Hippocampal formation (tissue), 2 donors: ENCODE measurements at places on chromosomes 6 and 20.

- no peak for DNase-seq
Observed at GRCh38 chr20:2619961-2620595, 32.4 kb upstream of the NOP56 start.

DNA sequence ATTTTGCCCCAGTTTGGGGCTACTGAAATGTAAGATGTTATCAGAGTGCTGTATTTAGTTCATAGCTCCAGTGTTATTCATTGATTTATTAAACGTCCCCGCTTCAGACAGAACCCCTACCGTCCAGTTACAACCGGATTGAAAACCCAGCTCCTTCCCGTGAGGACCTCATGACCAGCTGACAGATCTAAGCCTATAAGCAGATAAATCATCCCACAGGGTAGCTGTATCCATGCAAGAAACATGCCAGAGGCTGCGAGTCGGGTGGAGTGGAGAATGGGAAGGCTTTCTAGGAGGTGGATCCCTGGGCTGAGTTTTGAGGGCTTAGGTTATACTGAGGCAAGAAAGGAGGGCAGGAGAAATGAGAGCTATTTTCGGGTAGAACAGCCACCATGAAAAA is 260.0 kb downstream of the ARID1B start:
- DNase-seq, result no peak

DNA sequence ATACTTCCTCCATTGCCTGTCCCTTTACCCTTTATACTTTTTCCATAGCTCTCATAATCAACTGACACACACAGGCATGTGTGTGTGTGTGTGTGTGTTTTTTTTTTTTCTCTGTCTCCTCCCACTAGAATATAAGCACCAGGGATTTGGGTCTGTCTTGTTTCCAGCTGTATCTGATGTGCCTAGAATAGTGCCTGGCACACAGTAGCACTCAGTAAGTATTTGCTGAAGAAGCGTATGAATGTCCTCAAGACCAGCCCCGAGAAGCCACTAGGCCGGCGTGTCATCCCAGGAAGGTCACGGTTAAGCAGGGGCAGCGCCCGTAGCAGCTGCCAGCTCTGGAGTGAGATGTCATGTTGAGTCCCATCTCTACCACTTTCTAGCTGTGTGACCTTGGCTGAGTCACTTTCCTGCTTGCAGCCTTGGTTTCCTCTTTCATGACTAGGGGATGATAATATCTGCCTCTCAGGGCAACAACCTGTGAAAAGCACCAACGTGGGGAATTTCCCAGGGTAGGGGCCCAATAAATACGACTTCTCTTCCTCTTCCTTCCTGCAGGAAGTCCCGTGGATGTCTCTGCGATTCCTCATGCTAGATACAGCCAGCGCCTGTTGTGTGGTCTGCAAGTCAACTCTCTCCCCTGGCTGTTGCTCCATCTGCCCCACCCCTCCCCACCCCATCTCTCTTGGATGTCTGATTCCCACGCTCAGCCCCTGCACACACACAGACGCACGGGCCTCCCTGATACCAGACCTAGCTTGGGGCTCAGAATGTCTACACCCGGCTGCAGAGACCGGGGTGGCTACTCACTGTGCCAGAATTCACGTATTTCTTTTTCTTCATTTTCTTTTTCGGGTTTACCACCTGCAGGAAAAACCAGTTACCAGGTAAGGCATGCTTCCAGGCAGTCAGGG is 58.1 kb downstream of the RAB44 start:
- DNase-seq, result no peak

DNA sequence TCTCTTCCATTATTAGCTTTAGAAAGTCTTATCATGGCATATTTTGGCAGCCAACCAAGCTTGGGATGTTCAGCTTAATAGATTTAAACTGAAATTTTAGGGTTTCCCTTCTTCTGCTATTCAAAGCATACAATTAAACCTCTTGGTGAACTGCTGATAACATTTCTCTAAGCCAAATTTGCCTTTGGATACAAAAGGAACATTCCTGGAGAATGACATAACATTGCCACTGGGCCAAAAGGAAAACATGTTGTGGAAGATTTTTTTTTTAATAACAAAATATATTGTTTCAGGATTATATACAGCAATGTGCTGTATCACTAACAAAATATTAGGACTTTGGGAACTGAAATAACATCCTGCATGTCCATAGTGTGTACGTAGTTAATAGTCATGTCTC is 215.1 kb upstream of the TBX18 start:
- no peak for DNase-seq

DNA sequence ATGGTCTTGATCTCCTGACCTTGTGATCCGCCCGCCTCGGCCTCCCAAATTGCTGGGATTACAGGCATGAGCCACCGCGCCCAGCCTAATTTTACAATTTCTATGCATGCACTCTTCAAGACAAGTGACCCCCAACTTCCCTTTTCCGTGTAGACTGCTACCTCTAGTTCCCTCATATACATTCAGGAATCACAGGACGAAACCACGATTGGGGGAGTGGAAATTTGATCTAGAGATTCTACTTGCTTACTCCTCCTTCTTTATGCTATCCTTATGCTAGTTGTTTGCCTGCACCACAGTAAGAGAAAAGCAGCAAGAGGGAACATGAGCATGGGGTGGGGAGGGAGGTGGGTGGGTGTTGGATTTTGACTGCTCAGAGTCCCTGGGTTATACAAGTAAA is 34.9 kb downstream of the OSTM1 start:
- DNase-seq, result no peak

GRCh38 chr20:49810491-49811190 is 2.0 kb upstream of the SLC9A8 start:
- no peak for DNase-seq

- DNase-seq, result no peak
Observed at GRCh38 chr6:54037277-54037779, 73.9 kb upstream of the MLIP start.

DNA sequence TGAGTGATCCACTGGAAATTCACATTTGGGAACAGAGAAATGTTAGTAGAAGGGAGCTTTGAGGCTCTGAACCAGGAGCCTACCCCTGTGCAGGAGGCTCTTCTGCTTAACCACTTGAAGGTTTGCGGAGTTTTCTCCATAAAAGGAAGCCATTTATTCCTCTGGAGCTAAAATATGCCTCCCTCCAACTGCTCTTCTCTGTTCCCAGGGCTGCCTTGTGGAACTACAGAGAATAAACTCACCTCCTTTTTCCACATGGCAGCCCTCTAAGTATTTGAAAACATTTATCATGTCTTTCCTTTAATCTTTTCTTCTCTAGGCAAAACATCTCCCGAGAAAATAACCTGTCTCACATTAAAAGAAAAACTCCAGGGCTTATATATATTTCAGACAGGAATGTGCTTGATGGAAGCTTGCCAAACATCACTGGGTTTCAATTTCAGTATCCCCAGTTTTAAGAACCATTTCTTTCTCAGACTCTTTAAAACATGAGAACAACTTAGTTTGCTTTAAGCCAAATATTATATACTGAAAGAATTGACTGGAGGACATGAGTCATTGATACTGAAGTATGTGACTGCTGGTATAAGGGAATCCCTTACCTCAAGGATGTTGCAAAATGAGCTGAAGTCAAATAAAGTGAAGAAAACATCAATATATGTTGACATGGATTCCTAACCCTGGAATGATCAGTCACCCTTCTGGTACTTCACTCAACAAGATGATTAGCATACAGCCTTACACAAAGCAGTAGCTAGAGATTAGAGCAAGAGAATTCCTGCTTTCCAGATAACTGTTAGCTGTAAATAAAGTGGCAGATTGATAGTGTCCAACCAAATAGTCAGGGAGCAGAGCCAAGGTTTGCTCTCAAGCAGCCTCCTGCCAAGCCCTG is 74.0 kb downstream of the ZBTB2 start:
- DNase-seq, result no peak

GRCh38 chr20:11473983-11474382 is 443.7 kb upstream of the BTBD3 start:
- DNase-seq, result no peak

DNA sequence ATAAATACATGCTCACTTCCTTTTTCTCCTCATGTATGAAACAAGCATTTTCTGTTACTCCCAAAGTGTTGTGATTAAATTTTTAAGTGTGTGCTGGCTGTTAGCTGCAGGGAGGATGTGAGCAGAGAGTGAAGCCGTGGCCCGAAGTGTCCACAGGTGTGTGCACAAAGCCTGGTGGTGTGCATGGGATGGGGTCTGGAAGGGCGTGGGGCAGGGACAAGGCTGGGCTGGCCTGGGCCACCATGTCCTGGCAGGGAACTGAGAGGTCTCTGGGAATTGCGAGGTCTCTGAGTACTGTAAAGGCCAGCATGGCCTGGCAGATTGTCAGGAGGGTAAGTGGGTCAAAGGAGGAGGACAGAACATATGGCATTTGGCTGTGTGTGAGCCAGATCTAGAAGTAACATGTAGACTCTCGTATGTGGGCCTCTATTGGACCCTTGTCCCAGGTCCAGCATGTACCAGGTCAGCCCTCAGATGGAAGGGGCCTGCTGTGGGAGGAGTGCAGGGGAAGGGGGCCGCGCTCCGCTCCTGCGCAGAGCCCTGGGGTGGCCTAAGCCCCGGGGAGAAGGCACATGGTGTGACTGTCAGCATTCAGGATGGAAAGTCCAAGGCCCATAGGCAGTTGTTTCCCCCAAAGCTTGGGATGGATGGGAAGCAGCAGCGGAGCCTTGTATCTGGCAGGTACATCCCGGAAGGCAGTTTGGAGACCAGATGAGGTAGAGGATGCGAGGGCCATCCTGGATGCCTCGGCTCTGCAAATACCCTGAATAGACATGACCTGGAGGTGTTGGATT is 45.1 kb upstream of the PHACTR3 start:
- DNase-seq, result no peak

- DNase-seq, result no peak
Observed at GRCh38 chr20:50861012-50861411, 66.2 kb downstream of the BCAS4 start.

DNA sequence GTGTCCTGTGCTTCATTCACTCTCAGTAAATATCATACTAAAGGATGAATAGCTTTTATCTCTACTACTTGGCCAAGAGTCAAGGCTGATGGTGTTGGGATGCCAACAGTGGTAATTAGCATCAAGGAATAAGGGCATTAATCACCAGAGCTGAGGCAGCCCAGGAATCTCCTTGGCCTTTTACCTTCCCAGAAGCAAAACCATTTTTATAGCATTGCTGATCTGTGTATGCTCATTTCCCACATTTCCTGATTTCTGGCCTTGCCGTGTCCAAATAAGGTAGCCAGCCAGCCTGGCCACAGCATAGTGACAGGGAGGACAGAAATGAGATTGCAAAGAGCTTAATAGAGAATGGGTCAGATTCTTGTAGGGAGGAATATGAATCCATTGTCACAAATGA is 76.7 kb upstream of the FOXO3 start:
- DNase-seq, result no peak

GRCh38 chr6:141996823-141997222 is 135.9 kb upstream of the GJE1 start:
- DNase-seq, result no peak

DNA sequence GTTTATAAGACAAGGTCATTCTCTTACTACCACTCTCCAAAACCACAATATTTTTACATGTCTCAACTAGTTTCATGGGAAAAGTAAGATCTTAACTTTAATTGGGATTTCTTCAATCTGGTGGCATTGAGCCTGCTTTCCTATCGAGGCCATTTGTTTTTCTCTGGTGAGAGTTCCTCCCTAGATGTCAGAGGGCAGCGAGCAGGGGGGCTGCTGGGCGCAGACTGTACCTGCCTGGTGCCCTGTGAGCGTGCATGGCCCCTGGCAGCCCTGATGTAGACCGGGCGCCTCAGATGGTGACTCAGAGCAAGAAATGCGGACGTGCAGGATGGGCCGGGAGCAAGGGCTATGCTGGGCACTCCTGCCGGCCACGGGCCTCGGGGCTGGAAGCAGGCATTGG is 27.2 kb downstream of the ERMARD start:
- DNase-seq, result no peak

- peak; percentile 73 for DNase-seq
Observed at GRCh38 chr6:125944434-125944816, 12.1 kb upstream of the HINT3 start.

DNA sequence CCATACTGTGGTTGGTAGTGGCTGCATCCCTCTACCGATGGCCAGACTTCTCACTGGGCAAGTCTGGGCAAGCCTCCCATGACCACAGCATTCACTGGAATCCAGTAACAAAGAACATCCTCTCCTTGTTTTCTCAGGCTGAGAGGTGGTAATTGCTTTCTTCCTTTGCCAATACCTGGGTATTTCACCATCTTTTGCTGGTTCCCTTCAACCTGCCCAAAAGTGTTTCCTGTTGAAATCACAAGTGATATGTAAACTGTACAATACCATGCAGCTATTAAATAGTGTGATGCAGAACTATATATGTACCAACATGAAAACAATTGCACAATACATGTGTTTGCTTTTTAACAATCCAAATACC is at the start of gene PTCHD4:
PTCHD4 (minus strand) TSS at position 55 of the 364 bp plus-strand sequence. CDS start 42,240 bp downstream, outside the sequence.
- no peak for DNase-seq

DNA sequence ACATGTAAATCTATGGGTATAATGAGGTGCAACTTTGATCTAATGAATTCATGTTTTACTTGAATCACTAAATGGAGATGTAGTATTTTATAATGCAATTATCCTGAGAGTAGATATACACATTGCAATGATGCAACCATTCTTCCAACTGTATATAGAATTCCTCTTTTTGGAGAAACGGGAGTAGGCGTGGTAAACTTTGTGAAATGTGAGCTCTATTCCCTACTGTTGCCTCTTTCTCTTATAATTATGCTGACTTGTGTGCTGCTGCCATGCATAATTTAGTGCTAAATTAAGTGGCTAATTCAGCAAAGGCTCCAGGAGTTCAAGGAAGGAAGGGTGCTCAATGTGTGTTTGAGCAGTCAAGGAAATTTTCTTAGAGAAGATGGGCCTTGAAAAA is 116.6 kb upstream of the SLC35B3 start:
- no peak for DNase-seq

DNA sequence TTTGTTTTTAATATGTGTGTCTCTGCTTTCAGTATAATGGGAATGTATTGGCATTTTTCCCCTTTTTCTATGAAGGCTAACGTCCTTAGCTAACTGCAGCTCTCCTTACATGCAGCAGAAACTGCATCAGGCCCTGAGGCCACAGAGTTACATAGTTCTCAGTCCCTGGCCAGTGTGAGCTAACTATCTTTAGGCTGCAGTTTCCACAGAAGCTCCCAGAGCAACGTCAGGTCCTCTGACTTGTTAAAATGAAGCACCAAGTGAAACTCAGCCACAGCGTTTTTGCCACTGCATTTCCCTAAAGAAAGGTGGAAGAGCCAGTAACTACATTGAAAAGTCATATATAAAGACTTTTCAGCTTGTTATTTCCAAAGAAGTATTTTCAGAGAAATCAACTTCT is 244.7 kb downstream of the CBLN4 start:
- DNase-seq, result no peak

- DNase-seq, result no peak
Observed at GRCh38 chr6:87049779-87050178, 45.1 kb downstream of the CGA start.
